ENCODE measurements at places on chromosomes 12 and 14.

DNA sequence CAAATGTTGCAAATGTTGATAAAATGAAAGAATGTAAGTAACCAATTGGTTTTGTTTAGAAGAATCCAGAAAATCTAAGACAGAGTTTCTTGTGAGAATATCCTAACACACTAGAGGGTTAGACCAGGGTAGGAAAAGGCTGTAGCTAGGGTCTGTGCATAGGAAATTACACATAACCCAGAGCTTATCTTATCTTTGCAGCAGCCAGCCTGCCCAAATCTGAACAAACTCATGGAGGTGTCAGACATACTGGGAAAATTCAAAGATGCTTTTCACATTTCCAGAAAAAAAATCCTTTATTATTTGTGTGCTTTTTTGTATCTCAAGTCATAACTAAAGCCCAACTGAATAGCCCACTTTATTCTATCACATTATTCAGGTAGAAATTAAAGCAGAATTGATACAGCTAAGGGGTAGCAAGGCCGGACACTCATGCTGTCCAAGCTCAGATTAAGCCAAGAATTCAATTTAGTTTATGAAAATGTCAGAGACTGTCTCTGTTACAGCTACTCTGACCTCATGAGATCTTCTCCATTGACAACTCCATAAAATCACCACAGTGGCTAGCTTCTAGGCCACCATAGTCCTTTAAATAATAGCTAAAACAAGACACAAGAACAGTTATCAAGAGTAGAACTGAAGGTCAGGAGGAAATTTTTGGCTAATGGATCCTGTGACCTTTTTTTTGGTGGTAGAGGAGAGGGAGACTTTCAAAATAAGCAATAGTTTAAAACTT, 169.6 kb upstream of the RASSF8 start:
- DNase-seq = no peak

DNA sequence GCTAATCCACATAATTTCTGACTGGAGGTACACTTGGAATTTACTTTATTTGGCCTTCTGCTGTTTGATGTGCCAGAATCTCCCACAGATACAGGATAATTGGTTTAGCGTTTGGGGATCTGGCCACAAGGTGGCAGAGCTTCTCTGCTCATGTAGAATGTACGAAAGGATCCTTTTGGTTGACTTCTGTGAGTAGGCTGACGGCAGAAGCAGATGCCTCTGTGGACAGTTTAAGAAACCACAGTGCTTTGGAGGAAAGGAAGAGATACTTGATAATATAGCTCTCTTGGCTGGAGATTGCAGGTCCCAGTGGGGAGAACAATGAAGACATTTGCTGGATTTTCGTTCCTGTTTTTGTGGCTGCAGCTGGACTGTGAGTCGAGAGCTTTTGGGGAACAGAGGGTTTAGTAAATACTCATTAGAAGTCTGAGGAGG, 75.3 kb upstream of the OR4E1 start:
- DNase-seq = no peak

DNA sequence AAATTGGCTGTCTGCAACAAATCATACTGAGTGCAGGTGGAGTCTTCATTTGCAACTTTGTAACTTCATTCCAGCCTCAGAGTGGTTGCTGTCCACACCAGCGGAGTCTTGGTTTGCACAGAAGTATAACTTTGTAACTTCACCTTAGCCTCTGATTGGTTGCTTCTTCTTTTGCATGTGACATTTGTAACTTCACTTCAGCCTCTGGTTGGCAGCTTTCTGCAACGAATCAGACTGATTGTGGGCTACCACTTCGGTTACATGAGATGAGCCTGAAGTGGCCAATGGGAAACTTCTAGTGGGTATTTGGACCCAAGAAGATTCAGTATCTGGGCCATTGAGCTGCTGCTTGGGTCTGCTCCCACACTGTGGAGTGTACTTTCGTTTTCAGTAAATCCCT, 17.8 kb downstream of the RASSF8 start:
- no peak for DNase-seq

GRCh38 chr12:54682674-54683073, 34.5 kb upstream of the DCD start:
- no peak for DNase-seq

GRCh38 chr12:66653796-66654195, 25.1 kb downstream of the GRIP1 start:
- no peak for DNase-seq

DNA sequence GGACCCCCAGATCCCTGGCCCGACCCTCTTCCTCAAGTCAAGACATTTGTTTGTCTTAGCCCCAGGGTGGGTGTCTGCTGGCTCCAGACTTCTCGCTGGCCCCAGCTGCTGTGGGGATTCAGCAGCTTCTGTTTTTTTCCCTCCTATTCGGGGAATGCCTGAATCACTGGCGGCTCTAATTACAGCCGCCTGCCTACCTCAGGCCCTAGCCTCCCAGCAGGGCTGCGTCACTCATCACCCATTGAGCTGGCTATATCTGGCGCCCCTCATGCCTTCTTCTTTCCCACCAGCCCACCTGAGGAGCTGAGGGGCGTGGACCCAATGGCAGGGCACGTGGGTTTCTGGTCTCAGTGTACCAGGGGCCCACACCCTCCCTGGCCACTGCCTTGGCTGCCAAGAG, 10.1 kb downstream of the KRT80 start:
- no peak for DNase-seq

Data from NCI-H2029 (cell line).